Activated CD4-positive, CD25-positive, alpha-beta regulatory T cell treated with anti-CD3 and anti-CD28 coated beads, Interleukin-2, amount 50 U/mL, for 16 hours (primary cell): ENCODE measurements at places on chromosomes 2 and 18.

- no peak for DNase-seq
Measured at GRCh38 chr2:24984912-24985311, 13.2 kb upstream of the DNAJC27 start.

GRCh38 chr2:101850450-101850849 lies 141.3 kb upstream of the IL1R2 start:
- DNase-seq = no peak

- DNase-seq = no peak
Measured at GRCh38 chr18:50143886-50144285, 51.1 kb downstream of the MYO5B start.

- no peak for DNase-seq
Measured at GRCh38 chr2:161067846-161068350, 92.3 kb upstream of the TANK start.

- no peak for DNase-seq
Measured at GRCh38 chr18:29157905-29158304, 981.0 kb upstream of the CDH2 start.

DNA sequence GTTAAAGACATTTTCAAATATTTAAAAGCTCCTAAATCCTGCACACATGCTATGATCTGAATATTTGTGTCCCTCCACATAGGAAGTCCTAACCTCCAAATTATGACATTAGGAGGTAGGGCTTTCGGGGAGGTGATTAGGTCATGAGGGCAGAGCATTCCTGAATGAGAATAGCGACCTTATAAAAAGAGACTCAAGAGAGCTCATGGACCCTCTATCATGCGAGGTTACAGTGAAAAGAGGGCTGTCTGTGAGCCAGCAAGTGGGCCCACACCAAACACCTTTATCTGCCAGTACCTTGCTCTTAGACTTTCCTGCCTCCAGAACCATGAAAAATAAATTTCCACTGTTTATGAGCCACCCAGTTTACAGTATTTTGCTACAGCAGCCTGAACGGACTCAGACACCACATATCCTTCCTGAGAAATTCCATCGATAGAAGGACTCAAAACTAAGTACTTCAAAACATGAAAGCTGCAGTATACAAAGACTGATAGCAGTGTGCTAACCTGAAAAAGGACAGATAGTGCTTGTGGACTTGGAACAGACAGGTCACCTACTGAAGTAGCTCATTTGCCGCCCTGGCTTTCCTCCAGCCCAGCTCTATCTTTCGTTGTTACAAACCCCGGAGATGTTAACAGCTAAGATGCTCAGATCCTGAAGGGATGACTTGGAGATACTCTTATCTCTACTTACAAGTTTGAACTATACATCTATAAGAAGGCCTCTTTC lies 13.8 kb downstream of the FAM210A start:
- DNase-seq = no peak

DNA sequence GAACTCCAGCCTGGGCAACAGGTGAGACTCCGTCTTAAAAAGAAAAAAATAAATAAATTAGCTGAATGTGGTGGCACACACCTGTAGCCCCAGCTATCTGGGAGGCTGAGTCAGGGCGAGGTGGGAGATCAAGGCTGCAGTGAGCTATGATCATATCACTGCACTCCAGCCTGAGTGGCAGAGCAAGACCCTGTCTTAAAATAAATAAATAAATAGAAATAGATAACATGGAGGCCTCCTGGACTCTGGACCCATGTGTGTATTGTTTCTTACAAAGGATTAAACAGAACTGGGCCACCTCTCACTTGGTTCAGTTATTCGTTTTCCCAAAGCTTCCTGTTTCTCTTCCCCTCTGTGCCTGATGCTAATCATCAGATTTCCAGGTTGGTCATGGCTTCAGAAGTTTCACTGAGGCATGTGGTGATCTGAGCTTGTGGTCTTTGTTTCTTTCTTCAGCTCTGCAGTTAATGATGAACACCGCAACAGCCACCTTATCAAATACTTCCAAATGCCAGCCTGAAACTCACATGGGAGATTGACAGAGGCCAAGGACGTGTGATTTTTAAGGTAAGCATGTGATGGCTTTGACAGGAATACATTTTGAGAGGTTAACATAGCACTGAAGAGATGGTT lies 83.3 kb upstream of the MAP4K4 start:
- DNase-seq = no peak

DNA sequence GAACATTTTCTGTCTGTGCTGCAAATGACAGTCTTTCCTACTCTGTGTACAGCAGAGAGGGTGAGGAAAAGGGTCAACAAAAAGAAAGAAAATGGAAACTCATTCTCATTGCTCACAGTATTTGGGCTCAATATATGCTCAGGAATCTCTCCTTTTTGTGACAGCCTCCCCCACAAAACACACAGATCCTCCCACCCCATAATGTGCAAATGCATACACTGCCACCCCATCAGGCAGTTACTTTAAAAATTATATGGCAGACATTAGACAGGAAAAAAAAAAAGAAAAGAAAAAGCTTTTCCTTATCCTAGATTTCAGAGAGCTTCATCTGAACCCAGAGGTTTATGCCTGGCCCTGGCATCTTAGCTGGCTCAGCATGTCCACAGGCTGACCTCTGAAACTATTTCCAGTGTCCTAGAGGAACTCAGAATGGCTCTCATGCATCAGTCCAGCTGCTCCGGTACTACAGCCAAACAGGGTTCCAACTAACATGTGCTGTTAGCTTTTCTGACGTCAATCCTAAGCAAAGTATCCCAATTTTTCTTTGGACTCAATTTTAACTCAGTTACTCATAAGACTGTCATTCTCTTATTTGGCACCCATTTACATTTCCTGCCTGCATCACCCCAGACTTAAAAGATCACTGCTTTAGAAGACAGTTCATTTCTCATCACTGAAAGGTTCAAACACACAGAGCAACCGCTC lies 105.9 kb downstream of the RBMS1 start:
- DNase-seq = no peak

DNA sequence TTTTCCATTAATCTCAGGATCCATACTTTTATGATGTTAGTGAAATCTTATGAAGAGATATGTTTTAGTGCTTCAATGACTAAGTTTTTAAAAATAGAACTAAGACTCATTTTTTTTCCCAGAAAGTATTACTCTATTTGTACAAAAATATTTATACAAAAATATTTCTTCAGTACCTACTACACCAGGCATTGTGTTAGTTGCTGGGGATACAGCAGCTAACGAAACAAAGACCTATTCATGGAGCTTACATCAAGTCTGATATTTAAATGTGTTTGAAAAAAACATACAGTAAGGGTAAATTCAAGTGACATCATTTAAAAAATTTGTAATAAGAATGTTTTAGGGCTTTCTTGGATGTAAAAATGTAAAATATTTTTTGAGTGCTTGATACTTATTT lies 11.6 kb downstream of the VAPA start:
- no peak for DNase-seq

- no peak for DNase-seq
Measured at GRCh38 chr2:205439621-205440020, 242.7 kb upstream of the NRP2 start.

- DNase-seq = no peak
Measured at GRCh38 chr2:113157118-113157896, 16.5 kb upstream of the PSD4 start.

GRCh38 chr18:63320123-63320974 lies 780 bp upstream of the BCL2 start:
- peak; percentile 73 for DNase-seq

DNA sequence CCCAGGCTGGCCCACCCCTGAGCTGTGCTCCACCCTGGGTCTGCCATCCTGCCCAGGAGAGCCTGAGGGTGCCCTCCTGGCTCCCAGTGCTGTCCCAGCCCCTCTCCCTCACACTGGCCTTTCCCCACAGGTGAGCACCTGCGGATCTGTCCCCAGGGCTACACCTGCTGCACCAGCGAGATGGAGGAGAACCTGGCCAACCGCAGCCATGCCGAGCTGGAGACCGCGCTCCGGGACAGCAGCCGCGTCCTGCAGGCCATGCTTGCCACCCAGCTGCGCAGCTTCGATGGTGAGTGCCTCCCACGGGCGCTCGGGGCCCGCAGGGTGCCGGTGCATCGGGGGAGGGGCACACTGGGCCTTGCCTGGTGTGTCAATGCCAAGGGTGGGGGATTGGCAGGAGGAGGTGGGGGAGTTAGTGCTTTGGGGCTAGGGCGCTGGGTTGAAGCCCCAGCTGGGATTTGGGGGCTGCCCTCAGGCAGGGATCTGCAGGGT lies 23.5 kb downstream of the GPC1 start:
- no peak for DNase-seq

- DNase-seq = no peak
Measured at GRCh38 chr18:48230467-48231113, 178.6 kb downstream of the ZBTB7C start.

DNA sequence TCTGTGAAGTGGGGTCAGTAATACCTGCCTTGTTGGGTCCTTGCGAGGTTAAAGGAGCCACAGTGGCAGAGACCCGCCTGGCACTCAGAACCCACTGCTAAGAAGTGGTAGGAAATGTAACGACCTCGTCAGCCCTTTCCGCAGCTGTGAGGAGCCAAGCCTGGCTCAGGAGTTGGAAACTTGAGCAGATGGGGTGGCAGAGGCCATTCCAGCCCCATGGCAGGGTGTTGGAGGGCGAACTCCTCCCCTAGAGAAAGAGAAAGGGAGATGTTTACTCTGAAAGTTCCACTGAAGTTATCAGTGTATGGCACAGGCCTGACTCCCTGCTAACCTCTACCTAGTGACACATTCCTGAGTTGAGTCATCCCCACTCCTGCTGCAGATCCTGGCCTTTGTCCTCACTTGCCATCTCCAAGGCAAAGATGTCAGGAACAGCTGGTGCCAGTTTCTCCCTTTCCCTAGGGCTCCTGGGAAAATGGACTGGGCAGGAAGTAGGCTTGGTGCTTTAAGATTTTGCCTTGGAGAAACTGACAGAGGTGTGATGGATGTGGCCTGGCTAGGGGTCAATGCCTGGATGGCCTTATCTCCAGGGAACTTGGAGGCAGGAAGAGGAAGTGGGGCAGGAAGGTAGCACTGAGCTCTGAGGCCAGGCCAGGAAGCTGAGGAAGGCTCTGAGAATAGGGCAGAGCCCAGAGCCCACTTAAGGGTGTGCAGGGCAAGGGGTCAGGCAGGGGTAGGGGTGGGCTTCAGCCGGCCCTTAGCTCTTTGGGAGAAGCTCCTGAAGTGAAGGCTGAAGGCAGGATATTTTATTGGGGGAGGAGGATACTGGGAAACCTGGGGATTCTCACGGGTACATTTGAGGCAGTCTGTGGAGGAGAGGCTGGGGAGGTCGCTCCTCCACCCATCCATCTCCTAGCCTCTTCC lies 888 bp downstream of the VAMP5 start:
- no peak for DNase-seq

DNA sequence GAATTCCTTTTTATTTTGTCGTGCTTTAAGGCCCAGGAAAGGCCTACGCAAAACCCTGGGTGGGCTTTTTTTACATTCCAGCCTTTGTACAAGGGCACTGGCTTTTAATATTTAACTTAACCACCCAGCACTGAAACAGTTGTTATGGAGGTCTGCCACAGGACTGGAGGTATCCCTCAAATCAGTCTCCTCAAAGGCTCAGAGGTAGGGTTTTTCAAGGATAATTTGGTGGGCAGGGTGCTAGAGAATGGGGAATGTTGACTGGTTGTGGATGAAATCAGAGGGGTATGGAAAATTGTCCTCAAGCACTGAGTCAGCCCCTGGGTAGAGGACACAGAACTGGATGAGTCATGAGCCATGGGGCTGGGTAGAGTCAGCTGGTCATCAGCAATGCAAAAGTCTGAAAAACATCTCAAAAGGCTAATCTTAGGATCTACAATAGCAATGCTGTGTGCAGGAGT lies 443.1 kb downstream of the THSD7B start:
- no peak for DNase-seq

GRCh38 chr2:11773111-11773510 lies 26.7 kb downstream of the LPIN1 start:
- no peak for DNase-seq

DNA sequence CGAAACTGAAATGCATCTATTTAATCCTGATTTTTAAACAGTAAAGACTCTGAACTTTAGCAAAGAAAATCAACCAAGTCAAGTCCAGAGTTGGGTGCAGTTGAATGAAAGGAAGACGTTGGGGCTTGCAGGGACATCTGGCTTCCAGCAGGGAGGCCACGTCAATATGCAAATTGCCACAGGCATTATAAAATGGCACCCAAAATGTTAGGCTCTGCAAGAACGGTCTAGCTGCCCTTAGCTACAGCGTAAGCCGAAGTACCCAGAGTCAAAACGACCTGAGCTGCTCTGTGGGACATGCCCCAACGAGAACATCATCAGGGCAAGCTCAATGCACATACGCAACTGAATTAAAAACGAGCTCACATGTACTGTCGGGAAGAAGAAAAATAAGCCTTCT lies 30.7 kb downstream of the DOCK10 start:
- no peak for DNase-seq

DNA sequence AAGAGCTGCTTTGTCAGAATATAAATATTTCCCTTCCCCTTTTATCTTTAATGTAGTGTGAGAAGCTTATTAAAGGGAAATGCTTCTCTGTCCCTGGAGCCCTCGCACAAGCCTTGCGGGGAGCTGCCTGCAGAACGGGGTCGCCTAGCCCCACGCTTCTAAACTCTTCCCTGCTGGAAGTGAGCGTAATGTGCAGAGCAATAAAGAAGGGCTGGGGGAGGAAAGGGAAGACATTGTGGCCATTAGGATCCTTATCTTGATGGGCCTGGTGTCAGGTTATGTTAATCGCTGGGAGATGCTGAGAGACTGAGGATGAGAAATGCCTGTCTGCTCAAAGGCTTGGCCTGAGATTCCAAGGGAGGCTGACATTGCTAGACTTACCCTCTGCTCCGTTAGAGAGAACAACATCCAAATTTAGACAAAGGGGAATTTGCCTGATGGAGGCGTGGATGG lies 18.9 kb upstream of the FZD7 start:
- DNase-seq = no peak

DNA sequence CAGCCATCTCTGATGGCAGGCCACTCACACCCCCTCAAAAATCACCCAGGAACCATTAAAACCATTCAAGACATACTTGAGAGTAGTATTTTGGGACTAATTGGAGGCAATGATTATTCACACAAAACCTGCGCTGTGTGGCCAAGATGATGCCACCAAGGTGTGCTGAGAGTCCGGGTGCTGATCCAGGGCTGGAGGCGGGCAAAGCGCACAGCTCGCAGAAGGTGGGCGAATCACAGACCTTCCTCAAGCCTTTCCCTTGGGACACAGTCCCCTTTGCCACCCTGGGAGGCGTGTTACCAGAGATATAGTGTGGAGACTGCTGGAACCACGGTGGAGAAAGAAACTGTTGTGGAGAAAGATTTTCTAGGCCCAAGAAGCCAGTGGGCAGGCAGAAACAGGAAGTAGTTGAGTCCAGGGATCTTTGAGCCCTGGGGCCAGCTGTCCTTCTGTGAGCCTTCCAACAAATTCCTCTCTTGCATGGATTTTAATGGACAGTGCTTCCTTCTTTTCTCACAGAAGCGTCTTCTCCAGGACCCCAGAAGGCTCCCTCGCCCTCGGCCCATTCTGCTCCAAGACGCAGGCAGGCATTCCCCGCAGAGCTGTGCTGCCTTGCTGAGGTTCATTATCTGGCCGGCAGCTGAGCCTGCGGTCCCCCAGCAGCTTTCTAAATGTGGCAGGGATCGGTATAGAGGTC lies 8.0 kb downstream of the COPS9 start:
- DNase-seq = no peak
